ENCODE measurements at places on chromosomes 7 and 10.

DNA sequence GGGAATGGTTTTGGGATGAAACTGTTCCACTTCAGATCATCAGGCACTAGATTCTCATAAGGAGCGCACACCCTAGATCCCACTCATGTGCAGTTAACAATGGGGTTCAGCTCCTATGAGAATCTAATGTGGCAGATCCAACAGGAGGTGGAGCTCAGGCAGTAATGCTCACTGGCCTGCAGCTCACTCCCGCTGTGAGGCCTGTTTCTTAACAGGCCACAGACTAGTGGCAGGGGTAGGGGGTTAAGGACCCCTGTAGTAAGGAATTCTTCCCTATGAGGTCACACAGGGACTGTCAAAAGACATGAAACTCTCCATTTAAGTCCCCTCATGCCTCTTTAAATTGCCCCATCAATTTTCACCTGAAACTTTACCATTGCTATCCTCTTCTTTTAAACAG lies 8.0 kb downstream of the HGF start:
- DNase-seq, result no peak

- no peak for DNase-seq
These were observed 368.9 kb downstream of the SORCS1 start for GRCh38 chr10:106795619-106796018.

- no peak for DNase-seq
These were observed 23.4 kb downstream of the MCMBP start for GRCh38 chr10:119849031-119849789.

- peak; percentile 22 for DNase-seq
These were observed 40.1 kb downstream of the IQUB start for GRCh38 chr7:123494193-123494796.

DNA sequence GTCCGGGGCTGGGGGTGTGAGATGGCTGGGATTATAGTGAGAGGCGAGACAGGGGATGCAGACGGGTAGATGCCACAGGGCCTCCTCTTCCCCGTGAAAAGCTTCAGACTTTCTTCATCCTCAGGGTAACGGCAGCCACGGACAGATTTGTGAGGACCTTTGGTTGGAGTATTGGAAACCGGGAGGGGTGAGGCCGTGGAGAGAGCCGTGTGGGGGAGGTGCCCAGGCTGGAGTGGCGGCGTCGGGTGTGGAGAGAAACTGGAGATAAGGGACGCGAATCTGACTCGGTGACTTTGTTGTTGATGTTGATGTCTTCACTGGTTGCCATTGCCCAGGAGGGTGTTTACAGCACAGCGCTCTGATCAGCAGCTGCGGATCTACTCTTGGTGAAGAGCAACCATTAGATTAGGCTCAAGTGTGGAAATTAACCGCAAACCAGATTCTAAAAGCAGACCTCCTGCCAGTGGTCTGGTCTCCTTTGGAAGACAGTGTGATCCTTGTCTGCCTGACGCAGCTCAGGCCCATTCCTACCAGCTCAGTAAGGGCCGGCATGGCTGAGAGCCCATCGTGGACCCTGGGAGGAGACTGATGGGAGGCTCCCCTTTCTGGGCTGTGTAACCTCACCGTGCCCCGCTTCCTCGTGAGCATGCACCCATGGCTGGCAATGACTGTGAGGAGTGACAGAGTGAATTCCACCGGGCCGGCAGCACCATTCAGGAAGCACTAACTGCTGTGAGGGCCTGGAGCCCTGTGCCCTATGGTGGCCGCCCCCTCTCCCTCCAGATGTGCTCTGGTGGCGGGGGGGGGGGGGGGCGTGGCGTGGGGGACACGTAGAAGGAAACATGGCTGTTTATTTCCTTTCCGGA lies 90.3 kb downstream of the INPP5A start:
- DNase-seq, result no peak

- no peak for DNase-seq
These were observed 687.3 kb downstream of the DNAJB9 start for GRCh38 chr7:109256762-109257560.

DNA sequence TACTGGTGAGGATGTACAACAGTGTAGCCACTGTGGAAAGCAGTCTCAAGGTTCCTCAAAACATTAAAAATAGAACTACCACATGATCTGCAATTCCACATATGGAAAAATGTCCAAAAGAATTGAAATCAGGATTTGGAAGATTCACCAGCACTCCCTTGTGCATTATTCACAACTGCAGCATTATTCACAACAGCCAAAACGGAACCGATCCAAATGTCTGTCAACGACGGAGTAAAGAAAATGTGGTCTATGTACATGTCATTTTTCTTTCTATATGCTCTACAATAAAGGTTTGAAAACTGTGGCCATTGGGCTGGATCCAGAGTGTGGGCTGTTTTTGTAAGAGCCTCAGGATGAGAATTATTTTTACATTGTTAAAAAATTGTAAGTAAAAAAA lies 1206.1 kb upstream of the CELF2 start:
- no peak for DNase-seq

- no peak for DNase-seq
These were observed 96.4 kb upstream of the ZMIZ1 start for GRCh38 chr10:78972160-78972946.

- DNase-seq, result no peak
These were observed 153.9 kb downstream of the MLLT10 start for GRCh38 chr10:21688009-21688332.

DNA sequence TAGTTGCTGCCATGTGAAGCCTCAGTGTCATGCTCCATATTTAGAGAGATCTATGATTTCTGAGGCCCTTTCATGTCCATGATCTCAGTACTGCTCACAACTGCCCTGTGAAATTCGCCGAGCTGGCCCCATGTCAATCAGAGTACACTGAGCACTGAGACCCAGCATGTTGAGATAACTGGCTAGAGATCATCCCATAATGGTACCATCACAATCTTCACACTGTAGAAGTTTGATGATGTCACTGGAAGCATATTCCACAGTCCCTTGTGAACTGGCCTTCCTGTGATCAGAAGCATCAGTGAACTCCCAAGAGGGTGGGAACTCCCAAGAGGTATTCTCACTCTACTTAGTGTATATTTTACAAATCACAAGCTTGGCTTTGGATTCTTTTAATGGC lies 116.0 kb downstream of the EGFR start:
- DNase-seq, result no peak

- DNase-seq, result no peak
These were observed 59.5 kb upstream of the PRKG1 start for GRCh38 chr10:51014680-51015389.

DNA sequence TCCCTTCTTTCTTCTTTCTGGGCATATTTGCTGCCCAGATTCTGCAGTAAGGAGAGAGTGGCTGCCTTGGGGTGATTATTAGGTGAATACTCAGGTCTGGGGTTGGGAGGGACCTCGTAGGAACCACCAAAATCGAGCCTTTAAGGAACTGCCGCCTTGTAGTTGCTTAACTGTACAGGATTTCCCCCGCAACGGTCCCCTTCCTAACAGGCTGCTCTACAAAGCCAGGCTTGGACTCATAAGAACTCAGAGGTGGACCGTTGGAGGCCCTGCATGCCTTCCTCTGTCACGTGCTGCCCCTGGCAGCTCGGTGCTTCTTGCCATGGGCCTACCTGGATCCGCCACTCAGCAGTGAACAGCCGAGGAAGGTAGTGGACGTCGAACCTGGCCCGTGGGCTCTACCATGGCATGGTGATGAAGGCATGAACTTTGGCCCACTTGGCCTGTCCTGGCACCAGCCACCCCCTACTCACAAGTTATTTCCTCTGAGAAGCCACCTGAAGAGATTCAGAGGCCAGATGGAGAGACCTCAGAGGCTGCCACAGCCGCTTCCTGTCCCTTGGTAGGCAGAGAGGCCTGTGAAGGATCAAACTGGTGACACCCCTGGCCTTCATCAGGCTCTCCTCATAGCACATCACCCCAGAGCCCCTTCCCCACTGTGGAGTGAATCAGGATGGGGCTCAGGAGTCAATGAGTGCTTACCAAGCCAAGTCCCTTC lies 54.6 kb downstream of the NOD1 start:
- DNase-seq, result no peak

DNA sequence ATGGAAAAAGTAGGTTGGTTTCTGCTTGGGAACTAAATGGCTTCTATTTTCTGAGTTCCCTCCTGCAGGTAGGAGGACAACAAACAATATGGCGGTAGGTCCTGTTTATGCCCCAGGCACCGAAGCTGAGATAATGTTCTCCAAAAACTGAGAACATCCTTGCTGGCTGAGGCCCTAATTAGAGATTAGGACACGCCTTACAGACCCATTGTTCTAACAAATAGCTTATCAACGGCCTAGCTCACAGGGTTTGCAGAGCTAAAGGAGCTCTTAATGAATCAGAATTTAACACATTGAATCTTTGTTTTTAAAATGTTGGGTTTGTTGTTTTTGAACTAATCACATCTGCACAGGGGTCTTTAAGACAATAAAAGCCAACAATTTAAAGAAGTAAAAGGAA lies 37.0 kb downstream of the HTR5A start:
- no peak for DNase-seq
